ENCODE measurements at places on chromosomes 4 and X. TPM values are rescaled to one million over a fixed set of nuclear protein-coding genes. Genes with fewer than 3 reads are reported as not detected.

DNA sequence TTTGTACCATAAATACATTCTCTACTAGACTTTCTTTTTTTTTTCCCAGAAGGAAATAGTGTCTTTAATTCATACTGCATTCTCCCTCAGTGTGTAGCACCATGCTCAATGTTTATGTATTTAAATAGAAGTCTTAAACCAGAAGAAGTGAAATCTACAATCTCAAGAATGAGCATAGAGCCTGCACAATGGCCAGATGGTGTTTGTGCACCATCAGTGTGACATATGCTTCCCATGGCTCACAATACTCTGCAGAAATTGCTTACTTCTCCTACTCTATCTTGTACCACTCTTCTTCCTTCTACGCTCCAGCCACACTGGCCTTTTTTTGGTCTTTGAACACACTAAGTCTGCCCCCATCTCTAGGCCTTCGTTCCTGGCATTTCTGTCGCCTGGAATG, 2.6 kb upstream of the DOCK11 start:
- DNase-seq, result no peak

- no peak for DNase-seq
These were observed 2.1 kb upstream of the MTNR1A start for GRCh38 chr4:186557486-186557885.

- peak; percentile 35 for DNase-seq
These were observed 454 bp downstream of the LETM1 start for GRCh38 chr4:1855333-1856070.

DNA sequence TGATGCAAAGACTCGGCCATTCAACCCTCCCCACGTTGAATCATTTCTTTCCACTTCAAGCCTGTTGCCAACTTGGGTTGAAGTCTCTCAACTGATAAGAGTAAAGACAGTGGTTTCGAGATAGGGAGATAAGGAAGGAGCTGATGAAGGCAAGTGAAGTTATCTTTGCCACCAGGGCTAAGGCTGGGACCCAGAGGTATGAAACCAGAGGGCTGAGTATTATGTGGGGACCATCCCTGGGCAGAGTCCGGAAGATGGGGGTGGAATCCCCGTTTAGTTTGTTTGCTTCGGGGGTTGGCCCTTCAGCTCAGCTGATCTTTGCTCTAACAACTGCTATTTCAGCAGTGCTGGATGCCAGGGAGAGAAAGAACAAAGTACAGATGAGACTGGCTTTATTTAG, 2.3 kb upstream of the XPNPEP2 start:
- no peak for DNase-seq

DNA sequence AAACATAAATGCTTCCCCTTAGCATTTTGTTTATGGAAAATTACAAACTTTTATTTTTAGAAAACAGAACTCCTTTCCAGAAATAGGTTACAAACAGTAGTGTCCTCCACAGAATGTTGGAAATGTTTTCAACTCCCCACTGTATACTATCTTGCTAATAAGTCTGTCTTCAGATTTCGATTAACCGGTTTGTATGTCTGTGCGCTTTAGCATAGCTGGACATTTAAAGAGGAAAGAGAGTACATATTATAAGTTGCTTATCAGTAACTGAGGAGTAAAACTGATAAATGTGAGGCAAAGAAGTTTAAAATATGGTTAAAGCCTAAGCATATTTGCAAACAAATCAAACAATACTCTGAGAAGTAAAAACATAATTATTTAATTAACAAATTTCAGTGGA, 3.4 kb downstream of the CXCL8 start:
- DNase-seq, result no peak

GRCh38 chr4:89099034-89099433, 12.3 kb upstream of the TIGD2 start:
- DNase-seq, result no peak

The APLN gene
- 0.28 TPM for total RNA-seq

The FGFRL1 gene
- 76.9 TPM for total RNA-seq

The SCD5 gene
- 0.13 TPM for total RNA-seq

Data from HT-29 (cell line).